Stimulated activated CD4-positive, alpha-beta T cell treated with anti-CD3 and anti-CD28 coated beads, Interleukin-15, amount 100 ng/mL, for 24 hours (primary cell): ENCODE measurements at places on chromosomes 2 and 18.

DNA sequence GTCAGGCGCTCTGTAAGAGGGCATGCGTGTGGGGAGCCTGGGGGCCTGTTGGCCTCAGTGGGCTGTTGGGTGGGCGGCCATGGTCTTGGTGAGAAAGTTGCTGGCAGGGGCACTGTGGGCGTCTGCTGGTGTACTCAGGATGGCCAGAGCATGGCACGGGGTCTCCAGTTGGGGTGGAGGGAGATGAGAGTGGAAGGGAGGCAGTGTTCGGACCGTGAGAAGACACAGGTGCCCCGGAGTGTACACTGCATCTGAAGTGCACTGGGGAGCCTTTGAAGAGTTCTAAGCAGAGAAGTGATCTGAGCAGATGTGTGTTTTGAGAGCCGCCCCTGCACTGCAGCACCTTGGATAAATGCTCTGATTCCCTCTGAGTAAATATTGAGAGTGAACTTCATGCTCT lies 150.8 kb downstream of the LDLRAD4 start:
- no peak for DNase-seq

DNA sequence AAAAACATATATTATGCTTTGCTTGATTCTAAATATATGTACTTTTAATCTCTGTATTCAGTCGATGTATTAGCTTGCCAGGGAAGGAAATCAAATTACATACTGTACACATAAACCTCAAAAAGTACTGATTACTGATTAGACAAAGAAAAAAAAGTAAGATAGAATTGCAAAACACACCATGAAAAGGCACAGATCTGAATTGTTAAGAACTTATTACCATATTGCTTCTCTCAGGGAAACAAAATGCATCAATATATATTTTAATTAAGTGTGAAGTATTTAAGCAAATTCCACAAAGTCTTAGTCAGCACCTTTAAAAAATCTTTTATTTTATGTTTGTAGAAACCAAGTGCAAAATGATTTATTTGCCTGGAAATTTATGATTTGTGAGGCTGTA lies 309.3 kb downstream of the RNF144A start:
- DNase-seq = no peak

DNA sequence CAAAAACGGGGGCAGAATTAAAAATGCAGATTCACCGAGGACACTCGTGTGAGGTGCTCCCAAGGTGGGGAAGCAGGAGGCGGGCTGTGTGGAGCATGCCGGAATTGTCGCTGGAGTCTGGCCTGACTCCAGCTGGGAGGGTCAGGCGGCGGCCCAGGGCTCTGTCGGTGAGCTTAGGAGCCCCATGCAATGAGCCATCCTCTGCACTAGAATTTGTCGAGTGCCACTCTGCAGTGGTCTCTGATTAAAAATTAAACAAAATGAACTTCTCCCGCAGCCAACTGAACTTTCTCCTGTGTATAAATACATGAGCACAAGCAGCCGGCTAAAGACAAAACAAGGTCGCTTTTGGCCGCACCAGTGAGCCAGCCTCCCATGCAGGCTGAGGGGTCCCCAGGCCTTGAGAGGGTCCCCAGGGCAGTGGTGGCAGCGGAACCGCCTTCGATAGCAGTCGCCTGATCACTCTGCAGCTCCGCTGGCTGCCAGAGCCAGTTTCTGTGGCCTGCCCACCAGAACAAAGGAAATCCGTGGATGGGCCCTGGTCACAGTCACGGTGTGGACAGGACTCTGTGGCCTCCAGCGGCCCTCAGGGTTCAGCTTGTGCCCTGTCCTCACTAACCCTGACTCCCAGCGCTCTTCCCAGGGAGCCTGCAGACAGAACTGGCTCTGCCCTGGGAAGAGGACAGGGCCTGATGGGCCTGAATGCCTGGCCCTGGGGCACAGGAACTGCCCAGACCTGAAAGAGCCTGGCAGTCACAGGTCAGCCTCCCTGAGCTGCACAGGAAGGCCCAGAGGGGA lies 201.3 kb downstream of the EIPR1 start:
- DNase-seq = no peak

DNA sequence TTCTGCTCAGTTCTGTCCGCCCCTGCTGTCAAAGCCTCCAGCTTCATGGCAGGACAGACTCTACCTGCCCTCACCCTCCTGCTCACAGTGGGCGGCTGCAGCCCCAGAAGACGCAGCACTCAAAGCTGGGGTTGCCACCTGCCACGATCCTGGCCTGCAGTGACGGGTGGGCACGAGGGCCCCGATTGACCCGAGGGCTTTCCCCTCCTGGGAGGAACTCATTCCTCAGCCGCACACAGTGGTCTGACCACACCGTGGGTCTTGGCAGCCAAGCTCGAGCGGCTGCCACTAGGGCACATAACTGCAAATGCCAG lies 47.1 kb downstream of the HS6ST1 start:
- DNase-seq = no peak
